ENCODE measurements at places on chromosomes 5 and 9. TPM values are rescaled to one million over a fixed set of nuclear protein-coding genes. Genes with fewer than 3 reads are reported as not detected.

- no peaks in the 10 kb centered on the region for H3K27me3 ChIP-seq
- no peak overlapping the region for H3K4me3 ChIP-seq
- no peak overlapping the region for H3K27ac ChIP-seq
- H3K36me3 ChIP-seq = no peaks in the 10 kb centered on the region
- no peak for DNase-seq
Measured at GRCh38 chr5:158929552-158930218, 170.0 kb downstream of the EBF1 start.

The MARCHF3 gene
- total RNA-seq = 11.6 TPM

The CANX gene
- total RNA-seq = 589 TPM

The ACSL6 gene
- total RNA-seq = 0.26 TPM

GRCh38 chr9:98563988-98564387 is 144.7 kb downstream of the GABBR2 start:
- no peaks in the 10 kb centered on the region for H3K4me1 ChIP-seq
- no peak overlapping the region for H3K27ac ChIP-seq
- H3K4me3 ChIP-seq = no peak overlapping the region
- H3K36me3 ChIP-seq = no peaks in the 10 kb centered on the region

DNA sequence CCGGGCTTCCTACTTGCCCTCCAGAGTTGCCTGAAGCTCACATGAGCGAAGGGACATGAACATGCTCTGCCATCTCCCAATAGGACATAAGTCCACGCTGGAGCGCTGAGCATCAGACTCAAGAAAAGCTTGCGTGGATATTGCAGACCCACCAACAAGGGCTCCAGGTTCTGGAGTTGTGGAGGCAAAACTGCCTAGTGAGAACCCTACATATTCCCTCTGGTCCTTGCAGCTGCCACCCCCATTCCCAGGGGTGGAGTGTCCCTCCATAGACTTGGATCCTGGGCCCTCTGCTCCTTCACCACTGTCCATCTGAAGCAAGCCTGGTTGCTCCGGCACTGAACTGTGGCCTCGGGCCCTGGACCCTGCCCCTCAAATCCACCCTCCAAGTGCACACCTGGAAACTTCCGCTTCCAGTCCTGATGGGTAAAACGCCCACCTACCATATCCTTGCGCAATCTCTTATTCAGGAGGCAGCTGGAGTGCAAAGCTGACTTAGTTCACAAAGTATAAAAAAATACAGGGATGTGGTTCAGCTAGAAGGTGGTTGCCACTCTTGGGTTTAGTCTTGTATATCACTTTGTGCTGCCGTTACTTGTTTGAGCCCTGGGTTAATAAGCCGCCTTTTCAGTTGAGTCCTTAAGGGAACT is 28.0 kb downstream of the HRH2 start:
- H3K4me3 ChIP-seq = no peak overlapping the region
- no peaks in the 10 kb centered on the region for H3K36me3 ChIP-seq
- no peak overlapping the region for H3K27ac ChIP-seq
- no peak for DNase-seq
- no peaks in the 10 kb centered on the region for H3K27me3 ChIP-seq

GRCh38 chr9:105479846-105480245 is 32.0 kb downstream of the FSD1L start:
- H3K4me1 ChIP-seq = no peaks in the 10 kb centered on the region
- no peaks in the 10 kb centered on the region for H3K36me3 ChIP-seq
- H3K27ac ChIP-seq = no peak overlapping the region
- no peak for DNase-seq
- H3K4me3 ChIP-seq = no peak overlapping the region

DNA sequence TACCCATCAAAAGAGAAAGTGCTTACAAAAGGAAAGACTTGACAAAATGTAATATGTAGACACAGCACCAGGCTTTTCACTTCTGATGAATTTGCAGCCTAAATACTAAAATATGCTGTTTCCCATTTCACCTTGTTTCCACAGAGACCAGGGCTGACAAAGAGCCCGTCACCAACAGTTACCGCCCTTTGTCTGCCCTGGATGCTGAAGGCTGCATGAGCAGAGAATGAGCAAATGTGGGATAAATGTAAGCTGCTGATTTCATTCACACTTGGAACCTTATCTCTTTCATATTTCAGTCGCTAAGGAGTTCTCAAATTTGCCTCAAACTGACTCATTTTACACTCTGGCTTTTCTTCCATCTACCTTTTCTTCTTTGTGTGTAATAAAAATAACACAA is 213.9 kb downstream of the TMEM167A start:
- no peaks in the 10 kb centered on the region for H3K36me3 ChIP-seq
- no peak overlapping the region for H3K27ac ChIP-seq

- no peaks in the 10 kb centered on the region for H3K36me3 ChIP-seq
- no peak for DNase-seq
- peaks cover 3% of the 10 kb centered on the region for H3K4me1 ChIP-seq
- H3K27me3 ChIP-seq = no peaks in the 10 kb centered on the region
- H3K4me3 ChIP-seq = no peak overlapping the region
Measured at GRCh38 chr9:134209731-134210311, 45.5 kb upstream of the RNU6ATAC start.

- H3K36me3 ChIP-seq = no peaks in the 10 kb centered on the region
- H3K4me1 ChIP-seq = no peaks in the 10 kb centered on the region
- peak; percentile 38 for DNase-seq
- no peak overlapping the region for H3K27ac ChIP-seq
- H3K4me3 ChIP-seq = no peak overlapping the region
Measured at GRCh38 chr5:119022017-119022745, 33.8 kb upstream of the DTWD2 start.

The AP3S1 gene
- 87.8 TPM for total RNA-seq

The HACD4 gene
- 12.3 TPM for total RNA-seq

GRCh38 chr5:149493316-149493715 is 57.9 kb downstream of the CSNK1A1 start:
- peaks cover 23% of the 10 kb centered on the region for H3K4me1 ChIP-seq
- H3K36me3 ChIP-seq = peaks cover 6% of the 10 kb centered on the region
- H3K27ac ChIP-seq = no peak overlapping the region

DNA sequence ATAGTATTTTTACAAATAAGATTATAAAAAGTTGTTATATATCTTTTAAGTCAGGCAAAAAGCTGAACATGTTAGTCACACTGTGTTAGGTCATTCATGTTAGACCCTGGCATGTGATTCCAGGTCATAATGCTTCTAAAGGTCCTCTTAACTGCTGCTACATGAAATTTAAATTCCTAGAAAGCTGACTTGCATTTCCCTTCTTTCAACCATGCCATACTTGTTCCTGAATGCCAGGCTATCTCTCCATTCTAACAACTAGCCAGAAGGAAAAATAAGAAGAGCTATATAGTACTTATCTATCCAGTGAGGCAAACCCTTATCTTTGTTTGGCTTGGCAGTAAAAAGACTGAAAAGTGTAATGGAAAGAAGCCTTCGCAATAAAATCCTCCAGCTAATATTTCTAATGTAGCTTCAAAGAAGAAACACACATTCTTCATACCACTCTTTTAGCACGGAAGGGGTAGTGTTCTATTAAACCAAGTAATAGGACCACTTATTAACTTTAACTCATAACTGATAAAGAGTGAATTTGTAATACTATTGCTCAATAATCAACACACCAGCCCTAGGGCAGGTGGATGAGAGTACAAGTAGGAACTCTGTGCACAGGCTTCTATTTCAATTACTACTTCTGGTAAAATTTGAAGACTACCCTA is 310.2 kb downstream of the PDE4D start:
- no peak overlapping the region for H3K27ac ChIP-seq
- no peaks in the 10 kb centered on the region for H3K36me3 ChIP-seq
- H3K4me1 ChIP-seq = peaks cover 2% of the 10 kb centered on the region

DNA sequence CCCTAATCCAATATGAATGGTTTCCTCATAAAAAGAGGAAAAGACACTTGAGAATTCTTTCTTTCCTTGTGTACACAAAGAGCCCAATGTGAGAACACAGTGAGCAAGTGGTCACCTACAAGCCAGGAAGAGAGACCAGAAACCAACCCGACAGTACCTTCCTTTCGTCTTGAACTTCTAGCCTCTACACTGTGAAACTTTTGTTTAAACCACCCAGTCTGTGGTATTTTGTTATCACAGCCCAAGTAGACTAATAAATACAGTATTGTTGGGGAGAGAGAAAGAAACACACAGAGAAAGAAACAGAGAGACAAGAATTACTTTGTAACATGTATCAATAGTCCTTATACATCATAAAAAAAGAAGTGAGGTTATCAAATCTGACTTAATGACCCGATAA is 37.2 kb downstream of the CENPK start:
- H3K36me3 ChIP-seq = no peaks in the 10 kb centered on the region
- no peaks in the 10 kb centered on the region for H3K4me1 ChIP-seq
- H3K27ac ChIP-seq = no peak overlapping the region
- no peak overlapping the region for H3K4me3 ChIP-seq
- H3K27me3 ChIP-seq = no peaks in the 10 kb centered on the region

The SPINK5 gene
- total RNA-seq = not detected
